ENCODE measurements at places on chromosomes 7 and 10.

DNA sequence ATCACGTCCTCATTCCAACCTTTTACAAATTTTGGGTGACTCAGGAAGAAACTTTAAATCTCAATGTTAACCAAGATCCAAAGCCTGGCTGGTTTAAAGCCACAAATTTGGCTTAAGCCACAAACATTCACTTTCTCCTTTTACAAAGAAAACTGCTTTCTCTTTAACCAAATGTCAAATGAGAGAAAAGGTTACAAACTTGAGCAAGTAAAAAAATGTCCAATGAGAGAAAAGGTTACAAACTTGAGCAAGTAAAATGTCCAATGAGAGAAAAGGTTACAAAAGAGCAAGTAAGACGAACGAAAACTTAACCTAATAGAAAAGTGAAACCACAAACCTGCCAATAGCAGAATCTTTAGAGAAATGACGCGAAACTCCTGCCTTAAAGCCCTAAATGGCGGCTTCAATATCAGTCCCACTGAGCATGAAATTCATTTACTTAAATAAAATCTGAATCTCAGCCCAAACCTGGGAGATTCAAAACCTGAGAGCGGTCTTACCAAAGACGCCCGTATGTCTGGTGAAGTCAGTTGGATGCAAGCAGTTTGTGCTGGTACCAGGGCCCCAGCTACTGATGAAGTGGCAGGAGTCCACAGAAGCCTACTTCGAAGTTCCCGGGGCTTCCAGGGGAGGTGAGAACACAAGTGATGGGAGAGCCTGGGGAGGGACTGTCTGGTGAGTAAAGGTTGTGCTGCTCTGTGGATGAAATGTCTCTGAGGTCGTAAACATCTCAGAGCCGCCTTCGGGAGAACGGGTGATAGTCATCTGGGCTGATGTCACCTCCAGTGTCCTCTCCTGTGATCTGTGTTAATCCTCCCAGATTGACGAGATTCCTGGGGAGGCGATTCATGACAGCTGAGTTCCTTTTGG is 74.6 kb downstream of the PAXIP1 start:
- DNase-seq: peak; percentile 45

DNA sequence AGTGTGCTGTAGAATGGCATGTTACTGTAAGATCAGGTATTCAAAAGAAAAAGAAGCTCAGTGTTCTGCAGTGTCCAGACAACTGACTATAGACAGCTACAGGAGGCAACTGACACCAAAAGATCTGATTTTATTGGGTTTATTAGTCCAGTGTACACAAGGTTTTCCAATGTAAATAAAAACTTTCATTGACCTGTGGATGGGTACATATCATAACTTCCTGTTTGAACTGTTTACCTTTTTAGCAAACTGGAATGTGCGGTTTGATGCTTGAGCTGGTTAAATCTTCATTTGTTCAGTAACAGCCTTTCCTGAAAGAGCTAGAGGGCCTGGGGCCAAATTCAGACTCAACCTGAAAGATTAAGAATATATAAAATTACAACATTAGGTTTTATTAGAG is 172.6 kb upstream of the SP8 start:
- no peak for DNase-seq

DNA sequence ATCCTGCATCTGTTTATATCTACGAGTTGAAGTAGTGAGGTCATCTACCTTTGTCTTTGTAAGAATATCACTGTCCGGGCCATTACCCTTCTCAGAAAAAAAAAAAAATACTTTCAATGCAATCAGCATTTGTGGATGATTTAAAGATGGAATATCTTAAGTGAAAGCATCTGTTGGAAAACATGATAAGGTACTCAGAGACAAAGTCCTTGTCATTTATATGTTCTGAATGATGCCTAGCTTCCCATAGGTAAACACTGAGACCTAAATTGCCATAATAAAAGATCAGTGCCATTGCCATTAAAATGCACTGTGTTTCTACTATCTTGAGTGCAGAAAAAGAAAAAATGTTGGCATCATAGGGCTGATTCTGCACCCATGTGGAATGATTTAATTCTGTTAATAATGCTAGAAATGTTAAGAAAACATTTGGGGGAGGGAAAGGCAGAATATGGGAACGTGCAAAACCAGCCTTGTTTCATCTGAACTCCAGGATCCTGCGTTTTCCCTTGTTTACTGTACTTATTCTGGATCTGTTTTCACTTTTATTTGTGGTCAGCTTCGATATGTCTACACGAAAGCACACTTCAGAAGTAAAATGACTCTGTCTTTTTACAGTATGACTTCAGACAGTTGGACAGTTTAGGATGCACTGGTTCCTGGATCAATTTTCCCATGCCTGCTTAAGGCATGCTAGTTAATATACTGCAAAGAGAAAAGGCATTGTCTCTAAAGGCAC is 669.8 kb downstream of the SUGCT start:
- no peak for DNase-seq

- DNase-seq: no peak
These were observed 57.2 kb downstream of the FAM171A1 start for GRCh38 chr10:15313843-15314242.

DNA sequence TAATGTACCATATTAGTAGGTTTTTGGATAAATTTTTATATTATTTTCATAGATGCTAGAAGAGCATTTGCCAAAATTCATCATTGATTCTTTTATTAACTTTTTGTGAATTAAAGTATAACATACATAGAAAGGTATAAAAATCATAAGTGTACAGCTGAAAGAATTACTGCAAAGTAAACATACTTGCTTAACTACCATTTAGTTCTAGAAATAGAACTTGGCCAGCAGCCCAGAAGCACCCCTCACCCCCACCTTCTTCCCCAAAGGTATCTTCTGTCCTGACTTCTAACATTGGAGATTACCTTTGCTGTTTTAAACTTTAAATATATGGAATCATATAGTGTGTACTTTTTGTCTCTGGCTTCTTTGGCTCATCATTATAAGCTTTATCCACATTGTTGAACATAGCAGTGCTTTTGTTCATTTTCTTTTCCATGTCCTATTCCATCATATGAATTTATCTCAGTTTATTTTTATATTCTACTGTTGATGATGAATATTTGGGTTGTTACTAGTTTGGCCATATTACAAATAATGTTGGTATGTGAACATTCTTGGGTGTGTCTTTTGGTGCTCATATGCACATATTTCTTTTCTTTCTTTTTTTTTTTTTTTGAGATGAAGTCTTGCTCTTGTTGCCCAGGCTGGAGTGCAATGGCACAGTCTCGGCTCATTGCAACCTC is 142.8 kb downstream of the ADK start:
- DNase-seq: no peak

DNA sequence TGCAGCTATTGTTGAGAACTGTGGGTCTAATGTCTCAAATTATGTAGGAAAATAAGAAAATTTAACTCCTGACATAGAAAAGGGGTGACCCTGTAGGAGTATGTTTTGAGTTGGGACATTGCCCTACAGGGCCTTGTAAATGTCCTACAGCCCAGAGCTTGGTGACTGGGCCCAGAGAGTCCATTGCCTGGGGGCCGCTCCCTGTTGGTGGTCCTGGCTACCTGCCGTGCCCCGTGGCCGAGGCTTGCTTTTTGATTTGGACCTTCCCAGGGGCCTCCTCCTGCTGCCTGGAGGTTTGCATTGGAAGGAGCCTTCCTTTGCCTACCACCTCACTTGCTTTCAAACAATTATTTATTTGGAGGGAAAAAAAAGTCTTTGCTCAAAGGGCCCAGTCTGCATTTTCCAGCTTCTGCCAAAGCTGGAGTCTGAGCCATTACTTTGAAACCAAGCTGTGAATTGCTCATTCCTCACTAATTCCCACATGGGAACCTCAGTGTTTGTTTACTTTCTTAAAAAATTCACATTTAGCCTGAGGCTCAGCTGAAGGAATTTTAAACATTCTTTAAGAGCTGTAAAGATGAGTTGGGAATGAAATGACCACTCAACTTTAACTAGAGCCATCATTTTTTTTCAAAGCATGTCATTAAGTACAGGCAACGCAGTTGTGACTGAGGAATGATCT is 355.0 kb downstream of the GLRX3 start:
- DNase-seq: no peak

GRCh38 chr7:134945691-134946090 is 40.6 kb upstream of the AGBL3 start:
- no peak for DNase-seq

DNA sequence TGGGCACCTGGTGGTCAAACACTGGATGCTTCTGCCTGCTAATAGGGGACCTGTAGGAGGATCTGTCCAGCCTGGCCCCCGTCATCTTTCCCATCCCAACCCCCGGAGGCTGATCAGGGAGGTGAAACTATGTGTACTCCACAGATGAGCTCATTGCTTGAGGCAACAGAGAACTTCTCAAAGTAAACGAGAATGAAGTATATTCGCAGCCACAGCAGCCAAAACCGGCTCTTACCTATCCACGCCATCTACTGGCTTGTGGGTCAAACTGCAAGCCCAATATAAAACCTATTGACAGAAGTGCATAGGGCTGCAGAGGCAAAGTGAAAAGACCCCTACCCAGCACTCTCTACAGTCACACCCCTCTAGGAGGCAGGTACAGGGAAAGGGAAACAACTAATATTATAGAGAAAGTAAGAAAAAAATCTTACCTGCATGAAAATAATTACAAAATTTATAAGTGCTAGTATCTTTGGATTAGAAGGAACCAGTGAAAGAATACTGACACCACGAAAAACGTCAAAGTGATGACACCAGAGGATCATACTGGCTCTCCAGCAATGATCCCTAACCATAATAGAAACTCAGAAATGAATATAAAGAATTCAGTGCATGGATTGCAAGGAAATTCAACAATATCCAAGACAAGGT is 973.5 kb downstream of the ANKRD7 start:
- no peak for DNase-seq

- no peak for DNase-seq
These were observed 83.3 kb upstream of the DNAJC1 start for GRCh38 chr10:22086730-22087401.

- no peak for DNase-seq
These were observed 29.7 kb upstream of the GPAM start for GRCh38 chr10:112213098-112213823.

DNA sequence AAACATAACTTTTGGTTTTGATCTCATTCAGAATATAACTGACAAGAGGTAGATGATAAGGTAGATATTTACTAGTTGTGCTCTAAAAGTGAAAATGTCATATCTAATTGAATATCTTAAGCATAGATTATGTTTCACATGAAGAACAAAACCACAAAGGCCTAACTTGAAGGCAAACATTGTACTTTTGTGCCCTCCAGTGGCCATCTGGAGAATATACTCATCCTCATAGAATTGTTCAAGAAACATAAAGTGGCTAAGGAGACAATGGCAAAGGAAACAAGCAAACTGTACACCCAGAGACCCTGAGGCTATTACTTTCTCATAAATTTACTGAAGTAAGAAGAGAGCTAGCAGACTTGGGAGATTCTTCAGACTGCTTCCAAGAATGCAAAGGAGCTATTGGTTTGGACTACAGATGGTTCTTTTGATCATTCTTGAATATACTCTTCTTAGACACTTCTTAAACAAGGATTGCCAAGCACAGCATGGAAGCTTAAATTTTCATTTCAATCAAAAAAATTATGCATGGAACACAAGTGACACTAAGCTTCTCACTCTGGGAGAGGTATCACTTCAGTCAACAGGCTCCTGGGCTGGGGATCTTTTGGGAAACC is 98.2 kb upstream of the DKK1 start:
- peak; percentile 9 for DNase-seq

- no peak for DNase-seq
These were observed 26.9 kb upstream of the ABCA13 start for GRCh38 chr7:48144291-48144768.

DNA sequence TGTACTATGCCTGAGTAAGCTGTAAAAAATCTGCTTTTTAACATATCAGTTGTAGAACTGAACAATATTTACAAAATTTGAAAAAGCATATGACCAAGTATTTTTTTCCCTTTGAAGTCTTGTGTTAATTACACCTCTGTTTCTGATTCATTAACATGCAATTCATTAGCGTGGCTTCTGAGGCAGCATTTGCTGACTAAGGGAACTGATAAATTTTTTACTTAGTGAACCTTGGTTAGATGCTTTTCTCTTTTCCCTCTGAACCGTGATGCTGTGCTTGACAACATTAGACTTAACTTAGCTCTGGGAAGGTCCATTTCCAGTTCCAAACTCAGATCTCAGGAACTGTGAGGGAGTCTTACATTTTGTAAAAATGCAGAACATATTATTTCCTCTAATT is 28.1 kb downstream of the TWIST1 start:
- no peak for DNase-seq

GRCh38 chr7:103593691-103594090 is 147.7 kb upstream of the SLC26A5 start:
- DNase-seq: no peak

DNA sequence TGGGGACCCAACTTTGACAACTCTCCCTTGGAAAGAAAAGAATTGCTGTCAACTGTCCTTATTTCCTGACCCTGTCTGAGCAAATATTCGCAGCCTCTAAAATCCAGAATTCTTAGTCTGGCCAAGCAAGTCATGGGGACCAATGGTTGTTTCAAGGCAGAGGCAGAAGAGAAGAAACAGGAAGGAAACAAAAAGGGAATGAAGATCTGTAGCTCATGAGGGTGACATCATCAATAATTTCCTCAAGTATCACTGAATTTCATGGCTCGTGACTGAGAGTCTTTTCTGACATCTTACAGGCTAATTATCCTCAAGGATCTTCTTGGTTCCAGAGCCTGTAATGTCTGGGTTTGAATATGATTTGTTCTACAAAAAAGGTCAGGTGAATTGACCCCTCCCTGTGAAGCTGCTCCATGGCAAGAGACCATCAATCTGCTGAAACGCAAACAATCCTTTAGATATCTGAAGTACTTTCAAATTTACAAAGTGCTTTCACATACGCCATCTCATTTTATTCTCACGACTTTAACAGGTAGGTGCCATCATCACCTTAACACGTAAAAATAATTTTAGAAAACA is 5.8 kb downstream of the CDK6 start:
- DNase-seq: no peak

DNA sequence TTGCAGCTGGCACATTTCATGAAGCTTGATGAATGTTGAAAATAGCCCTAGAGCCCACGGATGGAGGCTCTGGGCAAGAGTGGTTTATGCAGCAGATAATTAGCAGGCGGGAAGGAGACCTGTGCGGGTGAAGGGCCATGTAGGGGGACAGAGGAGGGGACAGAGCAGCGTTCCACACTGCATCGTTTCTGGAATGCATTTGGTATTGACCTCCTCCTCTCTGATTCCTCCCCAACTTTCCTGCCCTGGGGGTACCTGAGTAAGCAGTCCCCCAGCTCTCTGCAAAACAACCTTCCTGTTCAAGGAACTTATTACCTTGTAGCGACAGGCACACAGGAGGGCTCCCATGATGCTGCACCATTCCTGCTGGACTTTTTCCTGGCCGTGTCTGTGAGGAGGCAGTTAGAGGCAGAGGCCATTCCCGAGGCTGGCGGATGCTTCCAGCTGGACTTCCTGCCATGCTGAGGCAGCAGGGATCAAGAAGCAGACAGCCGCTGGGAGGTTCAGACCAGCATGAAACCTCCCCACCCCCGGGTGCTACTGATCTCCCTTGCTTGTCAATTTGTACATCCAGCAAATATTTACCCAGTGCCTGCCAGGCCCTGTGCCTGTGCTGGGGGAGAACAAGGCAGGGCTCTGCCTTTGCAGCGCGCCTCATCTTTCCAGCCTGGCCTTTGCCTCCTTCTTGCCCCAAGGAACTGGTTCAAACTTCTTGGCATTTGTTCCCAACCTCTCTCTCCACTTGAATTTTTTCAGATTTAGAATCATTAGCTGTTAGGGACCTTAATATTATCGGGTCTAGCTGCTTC is 28.7 kb downstream of the SLC29A3 start:
- no peak for DNase-seq

Measured in effector memory CD8-positive, alpha-beta T cell (primary cell).